ENCODE measurements at places on chromosomes 4 and X. TPM values are rescaled to one million over a fixed set of nuclear protein-coding genes. Genes with fewer than 3 reads are reported as not detected.

The DOK7 gene
- polyA plus RNA-seq: 1.2 TPM

DNA sequence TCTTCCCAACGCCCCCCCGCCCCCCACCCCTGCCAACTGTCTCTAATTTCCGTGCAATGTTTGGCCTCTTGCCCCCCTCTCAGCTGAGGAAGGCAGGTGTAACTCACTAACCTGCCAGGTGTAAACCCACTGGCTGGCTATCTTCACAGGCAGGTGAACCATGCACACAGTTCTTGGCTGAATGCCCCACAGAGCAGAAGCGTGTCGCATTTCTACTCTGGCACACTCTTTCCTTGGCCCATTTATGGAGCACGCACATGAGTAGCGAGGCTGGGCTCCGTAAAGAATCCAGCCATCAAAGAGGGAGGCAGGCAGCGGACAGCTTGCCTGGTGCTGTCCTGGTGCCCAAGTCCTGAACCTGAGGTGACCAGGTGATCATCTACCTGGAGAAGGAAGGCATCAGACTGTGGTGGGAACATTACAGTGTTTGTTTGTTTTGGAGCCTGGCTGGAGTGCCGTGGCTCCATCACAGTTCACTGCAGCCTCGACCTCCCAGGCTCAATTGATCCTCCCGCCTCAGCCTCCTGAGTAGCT, 39.2 kb upstream of the CRMP1 start:
- DNase-seq: no peak
- no peak overlapping the region for H3K27ac ChIP-seq
- H3K36me3 ChIP-seq: no peaks in the 10 kb centered on the region
- H3K27me3 ChIP-seq: no peaks in the 10 kb centered on the region
- H3K4me3 ChIP-seq: no peak overlapping the region
- H3K4me1 ChIP-seq: no peaks in the 10 kb centered on the region

GRCh38 chr4:107916623-107917022, 14.7 kb upstream of the CYP2U1 start:
- H3K4me1 ChIP-seq: no peaks in the 10 kb centered on the region
- DNase-seq: no peak
- H3K36me3 ChIP-seq: no peaks in the 10 kb centered on the region
- no peak overlapping the region for H3K27ac ChIP-seq
- no peaks in the 10 kb centered on the region for H3K27me3 ChIP-seq
- H3K4me3 ChIP-seq: no peak overlapping the region

GRCh38 chr4:151721466-151721865, 39.3 kb downstream of the GATB start:
- H3K27ac ChIP-seq: no peak overlapping the region
- DNase-seq: peak; percentile 44
- no peaks in the 10 kb centered on the region for H3K36me3 ChIP-seq
- no peaks in the 10 kb centered on the region for H3K27me3 ChIP-seq
- H3K4me3 ChIP-seq: no peak overlapping the region

- H3K36me3 ChIP-seq: no peaks in the 10 kb centered on the region
- no peak overlapping the region for H3K27ac ChIP-seq
- H3K4me1 ChIP-seq: no peaks in the 10 kb centered on the region
Observed at GRCh38 chrX:71169586-71169985, 24.9 kb downstream of the NLGN3 start.
